ENCODE measurements at places on chromosomes 12 and 14. TPM values are rescaled to one million over a fixed set of nuclear protein-coding genes. Genes with fewer than 3 reads are reported as not detected.

The KRT73 gene
- not detected for total RNA-seq

The ALG10B gene
- 4.9 TPM for total RNA-seq

The SPTSSA gene
- 36.6 TPM for total RNA-seq

The SLC15A5 gene
- not detected for total RNA-seq

The RFX4 gene
- total RNA-seq: not detected

The ATP5MC2 gene
- total RNA-seq: 703 TPM

The NKX2-1 gene
- not detected for total RNA-seq

The C12orf56 gene
- total RNA-seq: not detected

The SLC38A4 gene
- 0.08 TPM for total RNA-seq

The MBIP gene
- total RNA-seq: 13.2 TPM

The GLIPR1L2 gene
- 0.09 TPM for total RNA-seq

Data from A549 treated with Mapracorat at 1 μM for 4 hours (cell line).